ENCODE measurements at places on chromosomes 2 and 18. TPM values are rescaled to one million over a fixed set of nuclear protein-coding genes. Genes with fewer than 3 reads are reported as not detected.
A peak's percentile ranks its signal among the peaks of the same experiment; 100 is the strongest.

ERMN gene
- 0.35 TPM for total RNA-seq

GRCh38 chr18:10148189-10148929 lies 234.5 kb downstream of the VAPA start:
- H3K4me3 ChIP-seq = no peak overlapping the region
- H3K27me3 ChIP-seq = no peaks in the 10 kb centered on the region
- H3K4me1 ChIP-seq = no peaks in the 10 kb centered on the region
- no peaks in the 10 kb centered on the region for H3K36me3 ChIP-seq
- H3K27ac ChIP-seq = no peak overlapping the region

- no peak overlapping the region for H3K4me3 ChIP-seq
- no peaks in the 10 kb centered on the region for H3K36me3 ChIP-seq
- no peak for DNase-seq
- peaks cover 14% of the 10 kb centered on the region for H3K4me1 ChIP-seq
These were observed 242.9 kb upstream of the ID2 start for GRCh38 chr2:8438996-8439395.

DNA sequence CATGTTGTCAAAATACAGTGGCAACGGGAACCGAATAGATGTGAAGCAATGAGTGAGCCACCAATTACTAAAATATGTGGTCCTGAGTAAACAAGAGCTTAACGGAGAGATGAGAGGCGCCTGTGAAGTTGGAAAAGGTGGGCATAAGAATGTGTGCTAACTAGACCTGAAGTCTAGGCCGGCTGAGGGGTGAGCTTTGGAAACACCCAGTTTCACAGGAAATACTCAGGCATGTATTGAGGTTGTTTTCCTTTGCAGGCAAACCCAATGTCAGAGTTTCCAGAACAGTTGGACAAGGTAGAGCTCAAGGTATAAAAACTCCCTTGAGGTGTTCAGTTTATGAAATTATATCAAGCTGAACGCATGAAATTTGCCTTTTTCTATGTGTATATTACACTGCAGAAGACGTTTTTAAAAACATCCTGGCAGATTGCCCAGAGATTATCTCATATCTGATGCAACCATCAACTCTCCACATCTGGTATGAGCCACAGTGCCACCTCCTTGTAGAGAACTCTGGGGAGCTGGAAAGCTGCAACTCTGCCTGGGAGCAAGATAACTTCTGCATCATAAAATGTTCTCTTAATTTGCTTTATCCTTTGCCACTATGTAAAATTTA lies 3.9 kb upstream of the WDSUB1 start:
- DNase-seq = no peak
- H3K27ac ChIP-seq = no peak overlapping the region
- no peaks in the 10 kb centered on the region for H3K36me3 ChIP-seq
- H3K4me1 ChIP-seq = no peaks in the 10 kb centered on the region
- H3K4me3 ChIP-seq = no peak overlapping the region

- H3K4me1 ChIP-seq = peaks cover 19% of the 10 kb centered on the region
- H3K4me3 ChIP-seq = no peak overlapping the region
- no peak for DNase-seq
These were observed 33.6 kb upstream of the B3GNT7 start for GRCh38 chr2:231361701-231362554.

IHH gene
- total RNA-seq = not detected

DNA sequence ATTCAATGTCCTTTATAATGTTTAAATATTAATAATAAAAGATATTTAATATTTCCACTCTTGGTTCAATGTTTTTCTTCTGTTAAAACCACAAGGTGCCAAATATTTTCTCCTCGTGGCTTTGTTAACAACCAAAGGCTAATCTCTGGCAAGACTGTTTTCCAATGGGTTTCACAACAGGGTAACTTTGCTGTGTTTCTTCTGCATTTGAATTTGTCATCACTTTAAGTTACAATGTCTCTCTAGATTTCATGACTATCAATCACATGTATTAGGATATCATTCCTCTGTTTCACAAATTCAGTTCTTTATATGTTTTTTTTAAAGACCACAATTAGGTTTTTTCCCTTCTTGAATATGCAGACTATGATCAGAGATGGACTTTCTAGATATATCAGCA lies 469.8 kb upstream of the ACVR2A start:
- no peak overlapping the region for H3K4me3 ChIP-seq
- no peaks in the 10 kb centered on the region for H3K27me3 ChIP-seq
- no peak for DNase-seq
- no peak overlapping the region for H3K27ac ChIP-seq
- peaks cover 6% of the 10 kb centered on the region for H3K4me1 ChIP-seq

AMER3 gene
- total RNA-seq = 0.49 TPM

NYAP2 gene
- not detected for total RNA-seq

DNA sequence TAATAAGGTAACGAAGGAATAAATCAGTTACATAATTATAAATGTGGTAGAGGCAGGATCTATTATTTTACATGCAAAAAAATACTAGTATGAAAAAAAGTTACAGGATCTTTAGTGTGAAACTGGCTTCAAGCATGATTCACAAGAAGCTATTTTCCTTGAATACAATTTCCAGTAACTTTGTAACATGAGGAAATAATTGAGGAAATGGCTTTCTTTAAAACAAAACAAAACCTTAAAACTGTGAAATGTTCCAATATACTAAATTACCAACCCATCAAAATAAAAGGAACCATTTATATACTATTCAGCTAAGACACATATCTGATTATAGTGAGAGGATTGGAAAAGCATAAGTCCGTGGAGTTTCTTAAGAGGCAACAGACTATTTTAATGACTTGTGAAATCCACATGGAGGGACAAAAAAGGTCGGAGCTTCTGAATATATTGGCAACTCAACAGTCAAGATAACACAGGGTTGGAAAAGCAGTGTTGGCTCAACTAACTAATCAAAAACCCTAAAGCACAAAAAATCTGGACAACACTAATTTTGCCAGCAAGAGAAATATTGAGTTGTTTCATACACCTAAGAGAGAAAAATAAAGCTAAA lies 10.6 kb downstream of the IRS1 start:
- no peak overlapping the region for H3K27ac ChIP-seq
- no peak overlapping the region for H3K4me3 ChIP-seq
- no peak for DNase-seq

ESPNL gene
- 4.3 TPM for total RNA-seq

- DNase-seq = no peak
- no peak overlapping the region for H3K27ac ChIP-seq
- peaks cover 64% of the 10 kb centered on the region for H3K36me3 ChIP-seq
- H3K4me3 ChIP-seq = no peak overlapping the region
- peaks cover 6% of the 10 kb centered on the region for H3K4me1 ChIP-seq
These were observed 5.2 kb downstream of the CAD start for GRCh38 chr2:27222407-27222806.

DNA sequence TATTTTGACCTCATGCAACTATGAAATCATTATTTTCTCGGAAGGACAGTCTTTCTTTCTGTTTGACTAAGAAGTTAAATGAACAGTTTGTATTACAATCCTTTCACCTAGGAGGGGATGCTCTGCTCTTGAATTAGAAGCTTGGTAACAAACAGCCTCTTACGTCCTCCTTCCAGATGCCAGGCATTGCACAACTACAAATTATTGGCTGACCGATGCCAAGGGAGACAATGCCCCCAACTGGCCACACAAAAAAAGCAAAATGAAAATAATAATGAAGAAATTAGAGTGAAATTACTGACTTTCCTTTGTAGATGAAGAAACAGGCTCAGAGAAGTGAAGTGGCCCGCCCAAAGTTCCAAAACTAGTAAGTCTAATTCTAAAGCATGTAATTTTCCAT lies 177.9 kb downstream of the CYRIA start:
- peak; percentile 39 for DNase-seq
- H3K4me1 ChIP-seq = no peaks in the 10 kb centered on the region
- H3K27ac ChIP-seq = no peak overlapping the region

DNA sequence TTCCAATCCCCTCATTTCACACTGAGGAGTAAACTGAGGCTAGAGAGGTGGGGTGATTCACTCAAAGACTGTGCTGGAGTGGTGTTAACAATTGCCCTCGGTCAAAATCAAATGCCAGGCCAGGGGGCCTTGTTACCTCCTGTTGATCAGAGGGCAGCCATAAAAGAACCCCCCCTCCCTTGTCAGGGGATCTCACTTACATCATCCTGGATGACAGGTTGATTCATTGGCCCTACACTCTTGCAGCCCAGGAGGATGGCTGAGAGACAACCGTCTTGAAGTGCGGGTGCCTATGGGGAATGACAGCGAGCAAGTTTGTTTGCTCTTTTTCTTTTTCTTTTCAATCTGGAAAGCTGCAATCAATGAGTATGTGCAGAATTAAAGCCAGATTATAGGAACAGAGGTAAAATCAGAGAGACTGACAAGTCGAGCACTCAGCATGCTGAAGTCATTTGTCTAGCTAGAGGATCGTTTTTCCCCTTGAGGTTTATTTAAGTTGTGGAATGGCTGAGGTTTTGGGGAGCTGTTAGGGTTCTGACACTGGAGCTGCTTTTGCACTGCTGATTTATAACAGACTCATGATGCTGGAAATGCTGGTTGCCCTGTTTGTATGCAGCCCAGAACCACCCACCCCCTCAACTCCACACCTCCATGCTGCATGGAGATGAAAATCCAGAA lies 26.4 kb upstream of the NRP2 start:
- H3K27me3 ChIP-seq = no peaks in the 10 kb centered on the region
- no peak overlapping the region for H3K27ac ChIP-seq
- peaks cover 2% of the 10 kb centered on the region for H3K4me1 ChIP-seq
- H3K36me3 ChIP-seq = no peaks in the 10 kb centered on the region
- DNase-seq = no peak

- no peaks in the 10 kb centered on the region for H3K4me1 ChIP-seq
- no peak overlapping the region for H3K27ac ChIP-seq
- no peaks in the 10 kb centered on the region for H3K27me3 ChIP-seq
These were observed 57.6 kb upstream of the TWIST2 start for GRCh38 chr2:238790126-238790832.

DNA sequence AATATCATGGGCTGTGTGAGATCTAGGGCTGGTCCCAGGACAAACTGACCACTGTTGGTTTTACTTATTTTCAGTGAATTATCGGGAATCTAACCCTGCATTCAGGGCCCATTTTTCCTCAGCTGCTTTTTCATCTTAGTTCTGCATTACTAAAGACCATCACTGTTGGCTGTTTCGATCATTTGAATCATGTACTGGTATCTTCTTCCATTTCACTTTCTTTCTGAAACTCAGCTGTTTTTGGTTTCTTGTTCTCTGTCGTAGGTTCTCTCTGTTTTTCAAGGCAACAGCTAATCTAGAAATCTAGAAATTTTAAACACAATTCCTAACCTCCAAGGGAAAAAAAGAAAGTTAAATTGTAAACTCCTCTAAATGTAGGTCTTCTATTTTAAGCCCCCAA lies 159.9 kb upstream of the SESTD1 start:
- DNase-seq = no peak
- H3K4me1 ChIP-seq = peaks cover 20% of the 10 kb centered on the region
- H3K36me3 ChIP-seq = no peaks in the 10 kb centered on the region

UGT1A4 gene
- total RNA-seq = not detected

DNA sequence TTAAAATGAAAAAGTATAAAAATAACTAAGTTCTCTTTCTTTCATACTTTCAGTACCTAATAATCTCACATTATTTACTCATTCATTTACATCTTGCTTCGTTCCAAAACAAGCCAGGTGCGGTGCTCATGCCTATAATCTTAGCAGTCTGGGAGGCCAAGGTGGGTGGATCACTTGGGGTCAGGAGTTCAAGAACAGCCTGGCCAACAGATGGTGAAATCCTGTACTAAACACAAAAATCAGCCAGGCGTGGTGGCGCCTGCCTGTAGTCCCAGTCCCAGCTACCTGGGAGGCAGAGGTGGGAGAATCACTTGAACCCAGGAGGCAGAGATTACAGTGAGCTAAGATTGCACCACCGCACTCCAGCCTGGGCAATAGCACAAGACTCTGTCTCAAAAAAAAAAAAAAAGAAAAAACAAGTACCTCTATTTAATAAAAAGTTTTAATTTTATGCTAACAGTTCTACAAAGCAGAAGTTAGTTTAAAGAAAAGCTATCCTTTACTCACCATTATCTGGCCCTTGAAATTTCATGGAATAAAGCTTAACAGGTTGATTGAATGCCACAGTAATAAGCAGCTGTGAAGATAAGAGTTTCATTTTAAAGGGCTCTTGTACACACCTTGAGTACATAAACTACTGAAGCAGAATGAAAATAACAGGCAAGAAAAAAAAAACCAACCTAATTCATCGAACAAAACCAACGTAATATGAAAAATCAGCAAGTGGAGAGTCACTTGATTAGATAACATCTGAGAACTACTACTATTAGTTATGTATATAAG lies 22.5 kb downstream of the TXNL1 start:
- H3K4me3 ChIP-seq = no peak overlapping the region
- peaks cover 49% of the 10 kb centered on the region for H3K36me3 ChIP-seq
- H3K27ac ChIP-seq = no peak overlapping the region
- H3K27me3 ChIP-seq = no peaks in the 10 kb centered on the region
- H3K4me1 ChIP-seq = no peaks in the 10 kb centered on the region

GRCh38 chr2:19738707-19739106 lies 163.1 kb downstream of the TTC32 start:
- H3K27me3 ChIP-seq = no peaks in the 10 kb centered on the region
- DNase-seq = no peak
- no peak overlapping the region for H3K27ac ChIP-seq

- no peak for DNase-seq
- no peaks in the 10 kb centered on the region for H3K4me1 ChIP-seq
- no peak overlapping the region for H3K4me3 ChIP-seq
- no peak overlapping the region for H3K27ac ChIP-seq
- H3K27me3 ChIP-seq = no peaks in the 10 kb centered on the region
These were observed 816.2 kb downstream of the NRXN1 start for GRCh38 chr2:50215736-50216135.

DNA sequence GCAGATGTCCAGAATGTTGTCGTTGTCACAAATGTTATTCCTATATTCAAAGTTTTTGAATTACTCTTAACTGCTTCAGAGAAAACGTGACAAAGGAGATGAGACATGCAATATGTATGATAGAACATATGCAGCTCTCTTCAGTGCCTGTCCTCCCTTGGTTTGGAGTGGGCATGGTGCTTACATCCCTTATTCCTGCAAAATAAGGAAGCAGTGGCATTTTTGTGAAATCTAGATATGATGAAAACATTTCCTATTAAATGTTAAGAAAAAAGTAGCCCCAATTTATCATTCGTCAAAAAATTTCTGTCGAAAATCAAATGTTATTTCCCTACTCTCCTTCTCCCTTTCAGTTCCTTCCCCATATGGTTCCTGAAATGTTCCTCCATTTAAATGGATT lies 457.5 kb upstream of the FANCL start:
- H3K27ac ChIP-seq = no peak overlapping the region
- no peak for DNase-seq
- no peak overlapping the region for H3K4me3 ChIP-seq
- no peaks in the 10 kb centered on the region for H3K4me1 ChIP-seq

Data from GM23338 (cell line).